ENCODE measurements at places on chromosomes 6 and 20. TPM values are rescaled to one million over a fixed set of nuclear protein-coding genes. Genes with fewer than 3 reads are reported as not detected.

Gene PEX6
- polyA plus RNA-seq: 8.1 TPM

Gene NTSR1
- 3.3 TPM for polyA plus RNA-seq

Gene CLPSL1
- not detected for polyA plus RNA-seq

Gene FAXC
- 12.8 TPM for polyA plus RNA-seq

Gene BPIFB3
- polyA plus RNA-seq: not detected

Gene TRAPPC3L
- polyA plus RNA-seq: 0.12 TPM

Gene HIVEP2
- 2.5 TPM for polyA plus RNA-seq

Gene PRR18
- polyA plus RNA-seq: not detected

Gene MYBL2
- polyA plus RNA-seq: 60.5 TPM

Gene ADGB
- polyA plus RNA-seq: not detected

Gene RPS18
- 6,643 TPM for polyA plus RNA-seq

Gene RPN2
- 141 TPM for polyA plus RNA-seq

Gene RSPO3
- not detected for polyA plus RNA-seq

Gene PAX1
- polyA plus RNA-seq: not detected
